ENCODE measurements at places on chromosomes 11 and 22.

GRCh38 chr11:2691991-2692875 is 7.6 kb downstream of the KCNQ1OT1 start:
- DNase-seq: no peak

DNA sequence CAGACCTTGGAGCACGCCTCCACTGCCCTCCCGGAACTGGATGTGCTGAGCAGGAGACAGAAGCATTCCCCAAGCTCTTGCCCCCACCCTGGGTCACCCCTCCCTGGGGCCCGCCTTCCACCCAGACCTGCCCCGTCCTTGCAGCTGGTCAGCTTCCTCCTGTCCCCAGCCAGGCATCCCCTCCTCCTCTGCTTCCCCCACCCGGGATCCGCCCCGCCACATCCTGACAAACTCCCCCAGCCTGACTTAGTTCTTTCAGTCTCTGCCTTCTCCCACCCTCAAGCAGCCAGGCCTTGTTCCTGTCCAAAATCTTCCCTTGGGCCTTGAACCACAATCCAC is 1.1 kb upstream of the PLXNB2 start:
- DNase-seq: no peak

- no peak for DNase-seq
Observed at GRCh38 chr11:82722231-82722630, 11.4 kb downstream of the FAM181B start.

- no peak for DNase-seq
Observed at GRCh38 chr11:1943576-1943975, 3.6 kb upstream of the MRPL23 start.

GRCh38 chr11:117794135-117794534 is 2.9 kb downstream of the DSCAML1 start:
- no peak for DNase-seq

DNA sequence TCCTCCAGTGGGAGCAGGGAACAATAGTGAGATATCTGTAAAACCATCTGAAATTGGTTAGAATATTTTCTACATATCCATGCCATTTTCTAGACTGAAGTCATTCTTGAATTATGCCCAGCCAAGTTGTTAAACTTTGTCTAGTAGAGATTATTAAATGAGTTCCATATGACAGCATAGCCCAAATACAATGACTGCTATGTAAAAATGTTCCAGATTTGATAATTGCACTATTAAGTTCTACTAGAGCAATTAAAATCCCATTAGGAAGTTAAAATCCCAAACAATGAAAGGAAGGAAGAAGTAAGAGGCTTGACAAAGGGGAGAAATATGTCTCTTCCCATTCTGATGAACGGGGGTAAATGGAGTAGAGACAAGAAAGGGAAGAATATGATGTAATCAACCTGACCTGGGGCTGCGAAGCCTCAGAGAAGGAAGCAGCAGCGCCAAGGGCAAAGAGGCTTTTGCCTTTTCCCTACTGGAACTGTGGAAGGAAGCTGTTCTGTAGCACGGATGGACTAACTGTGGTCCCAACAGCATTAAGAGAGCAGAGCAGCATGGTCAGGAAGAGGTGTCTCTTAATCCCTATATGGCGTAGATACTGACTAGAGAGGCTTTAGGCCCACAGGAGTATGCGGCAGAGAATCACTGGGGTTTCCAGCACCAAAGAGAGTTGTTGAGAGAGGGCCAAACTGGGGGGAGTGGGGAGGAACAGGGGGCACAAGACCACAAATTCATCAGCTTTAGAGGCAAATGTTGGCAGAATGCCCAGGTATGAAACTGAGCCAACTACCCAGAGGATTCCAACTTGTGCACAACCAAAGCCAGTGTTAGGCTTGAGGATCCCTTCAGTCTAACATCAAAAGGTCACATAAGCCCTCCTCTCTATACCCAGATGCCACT is 26.7 kb downstream of the RRP8 start:
- peak; percentile 62 for DNase-seq

- peak; percentile 67 for DNase-seq
Observed at GRCh38 chr11:63862923-63863322, 24.0 kb downstream of the MARK2 start.

DNA sequence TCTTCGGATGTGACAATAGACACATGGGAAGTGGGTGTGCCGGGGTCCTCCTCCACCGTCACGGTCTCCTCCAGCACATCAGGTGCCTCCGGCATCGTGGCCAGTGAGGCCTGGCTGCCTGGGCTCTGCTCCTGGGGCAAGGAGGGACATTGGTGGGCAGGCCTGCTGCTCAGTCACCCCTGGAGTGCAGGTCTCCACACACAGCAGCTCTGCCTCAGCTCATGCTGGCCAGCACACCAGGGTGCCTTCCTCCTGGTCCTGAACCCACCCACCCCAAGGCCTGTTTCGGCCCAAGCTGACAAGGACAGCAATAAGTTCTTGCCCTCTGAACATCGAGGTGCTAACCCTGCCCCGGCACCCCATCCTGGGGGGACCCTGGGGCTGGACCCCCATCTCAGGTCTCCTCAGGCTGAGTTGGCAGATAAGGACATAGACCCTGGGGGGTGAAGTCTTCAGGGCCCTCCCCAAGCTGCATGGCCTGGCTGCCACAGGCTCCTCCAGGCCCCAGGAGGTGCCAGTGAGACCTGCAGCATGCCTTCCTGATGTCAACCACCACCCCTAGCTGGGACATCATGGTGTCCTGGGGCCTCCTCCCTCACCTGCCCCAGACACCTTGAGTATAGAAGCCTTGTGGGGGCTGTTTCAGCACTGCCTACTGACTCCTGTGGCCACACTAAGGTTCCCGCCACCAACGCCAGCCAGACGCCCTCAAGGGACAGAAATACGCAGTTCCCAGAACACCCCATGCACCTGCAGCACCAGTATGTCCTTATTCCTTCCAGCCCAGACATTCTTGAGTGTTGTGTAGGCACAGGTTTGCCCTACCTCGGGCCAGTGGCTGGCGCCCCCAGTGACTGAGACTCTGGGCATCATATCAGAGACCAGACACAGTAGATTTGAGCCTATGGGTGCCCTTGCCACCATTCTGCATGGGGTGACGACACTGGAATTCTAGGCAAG is 34.4 kb downstream of the ARVCF start:
- DNase-seq: no peak

- DNase-seq: no peak
Observed at GRCh38 chr11:104124979-104125378, 39.0 kb downstream of the PDGFD start.

DNA sequence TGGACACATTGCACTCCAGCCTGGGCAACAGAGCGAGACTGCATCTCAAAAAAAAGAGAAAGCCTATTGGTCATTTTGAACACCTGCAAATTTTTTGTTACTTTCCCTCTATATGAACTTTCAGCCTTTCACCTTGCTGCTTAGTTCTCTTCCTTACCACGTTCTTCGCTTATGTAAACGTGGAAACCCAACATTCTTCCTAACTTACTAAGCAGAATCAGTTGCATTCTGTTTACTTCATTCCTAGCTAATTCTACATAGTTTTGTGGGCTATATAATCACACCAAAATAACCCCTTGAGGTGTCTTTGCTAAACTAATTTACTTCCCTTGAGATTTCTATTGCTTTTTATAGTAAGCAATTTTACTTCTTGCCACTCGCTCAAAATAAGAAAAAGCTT is 23.2 kb downstream of the MS4A4A start:
- no peak for DNase-seq

GRCh38 chr11:45432100-45432499 is 146.0 kb upstream of the SYT13 start:
- no peak for DNase-seq

DNA sequence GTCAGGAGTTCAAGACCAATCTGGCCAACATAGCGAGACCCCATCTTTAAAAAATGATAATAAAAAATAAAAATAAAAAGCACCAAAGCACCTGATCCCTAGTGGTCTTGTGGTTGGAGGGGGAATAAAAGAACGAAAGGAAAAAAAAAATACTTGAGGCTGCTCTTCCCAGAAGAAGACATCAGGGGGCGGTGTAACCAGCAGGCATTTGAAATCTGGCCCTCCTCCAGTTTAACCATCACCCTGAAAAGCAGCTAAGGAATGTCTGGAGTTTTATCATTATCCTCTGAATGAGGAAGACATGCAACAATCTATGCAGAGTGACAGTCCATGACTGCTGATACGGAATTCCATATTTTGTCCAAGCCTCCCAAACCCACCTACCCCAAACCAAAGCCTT is 5.6 kb upstream of the KCTD17 start:
- no peak for DNase-seq

DNA sequence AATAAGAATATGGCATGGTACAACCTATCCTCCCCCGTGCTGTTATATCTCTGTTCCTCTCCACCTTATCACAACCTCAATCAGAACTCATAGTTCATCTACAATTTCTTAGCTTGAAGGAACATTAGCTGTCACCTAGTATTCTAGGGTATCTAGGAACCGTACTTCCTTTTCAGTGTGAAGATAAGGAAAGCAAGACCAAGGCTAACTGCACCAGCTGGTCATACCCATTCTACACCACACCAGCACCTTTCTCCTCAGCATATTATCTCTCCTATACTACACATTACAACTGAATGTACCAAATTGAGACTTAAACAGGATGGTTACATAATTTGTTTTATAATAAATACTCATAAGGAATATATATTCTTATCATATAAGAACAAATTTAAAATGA is 73.1 kb downstream of the ARHGAP32 start:
- no peak for DNase-seq

DNA sequence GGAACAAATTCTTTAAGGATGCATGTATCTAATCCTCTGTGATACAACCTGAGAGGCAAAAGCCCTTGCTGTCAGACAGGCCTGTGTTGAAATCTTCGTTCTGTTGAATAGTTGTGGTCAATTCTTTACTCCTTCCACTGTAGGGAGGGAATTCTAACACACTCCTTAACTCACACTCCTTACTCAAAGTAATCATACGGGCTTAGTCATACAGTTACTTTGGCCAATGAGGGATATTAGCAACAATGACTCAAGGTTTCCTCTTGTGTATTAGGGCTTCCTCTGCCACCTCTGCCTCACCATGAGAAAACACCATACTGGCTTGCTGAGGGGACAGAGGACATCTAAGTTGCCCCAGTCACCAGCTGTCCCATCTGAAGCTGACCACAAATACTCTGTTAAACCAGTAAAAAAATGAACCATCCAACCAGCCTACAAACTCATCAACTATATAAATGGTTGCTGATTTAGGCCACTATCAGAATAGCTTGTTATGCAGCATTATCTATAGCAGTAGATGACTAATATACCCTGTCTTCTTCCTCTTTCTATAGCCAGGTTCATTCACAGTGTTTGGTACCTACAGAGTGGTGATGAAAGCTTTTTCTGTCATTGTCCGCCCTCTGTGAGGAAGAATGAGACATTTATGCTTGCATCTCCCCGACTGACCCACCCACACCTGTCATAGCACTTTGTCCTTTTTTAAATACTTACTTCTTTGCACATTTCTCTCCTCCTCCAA is 322.8 kb upstream of the SYN3 start:
- no peak for DNase-seq

DNA sequence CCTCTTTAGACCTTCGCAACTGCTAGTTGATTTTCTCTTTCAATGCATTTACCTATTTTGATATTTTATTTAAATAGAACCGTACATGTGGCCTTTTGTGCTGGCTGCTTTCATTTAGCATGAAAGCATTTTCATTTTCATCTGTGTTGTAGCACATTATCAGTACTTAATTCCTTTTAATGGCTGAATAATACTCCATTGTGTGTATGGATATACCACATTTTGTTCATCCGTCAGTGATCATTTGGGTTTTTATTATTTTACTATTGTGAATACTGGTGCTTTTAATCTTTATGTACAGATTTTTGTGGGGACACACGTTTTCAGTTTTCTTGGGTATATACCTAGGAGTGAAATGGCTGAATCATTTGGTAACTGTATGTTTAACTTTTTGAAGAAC is 43.1 kb downstream of the MTMR3 start:
- no peak for DNase-seq

GRCh38 chr11:110830747-110831146 is 118.5 kb upstream of the ARHGAP20 start:
- DNase-seq: no peak

- no peak for DNase-seq
Observed at GRCh38 chr11:107478922-107479321, 21.3 kb upstream of the CWF19L2 start.

DNA sequence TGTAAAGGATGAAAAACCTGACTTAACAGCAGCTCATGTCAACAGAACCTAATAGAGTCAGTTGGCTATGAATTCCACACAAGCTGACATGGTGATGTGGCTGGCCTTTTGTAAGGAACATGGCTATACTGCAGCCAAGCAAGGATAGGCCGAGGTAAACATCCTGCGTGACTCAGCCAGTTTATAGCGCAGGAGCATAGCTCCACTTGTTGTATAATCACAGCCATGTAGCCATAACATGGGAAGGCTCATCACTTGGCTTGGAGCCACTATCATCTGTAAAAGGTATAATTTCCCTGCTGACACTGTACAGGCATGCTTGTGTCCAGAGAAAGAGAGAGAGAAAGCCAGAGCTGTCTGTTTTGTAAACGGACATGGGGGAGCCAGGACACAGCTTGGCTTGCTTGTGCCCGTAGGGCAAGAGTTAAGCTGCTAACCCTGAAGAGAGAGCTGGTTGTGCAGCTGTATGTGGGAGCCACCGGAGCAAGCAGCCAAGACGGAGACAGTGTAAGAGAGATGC is 104.4 kb upstream of the PLET1 start:
- DNase-seq: no peak

DNA sequence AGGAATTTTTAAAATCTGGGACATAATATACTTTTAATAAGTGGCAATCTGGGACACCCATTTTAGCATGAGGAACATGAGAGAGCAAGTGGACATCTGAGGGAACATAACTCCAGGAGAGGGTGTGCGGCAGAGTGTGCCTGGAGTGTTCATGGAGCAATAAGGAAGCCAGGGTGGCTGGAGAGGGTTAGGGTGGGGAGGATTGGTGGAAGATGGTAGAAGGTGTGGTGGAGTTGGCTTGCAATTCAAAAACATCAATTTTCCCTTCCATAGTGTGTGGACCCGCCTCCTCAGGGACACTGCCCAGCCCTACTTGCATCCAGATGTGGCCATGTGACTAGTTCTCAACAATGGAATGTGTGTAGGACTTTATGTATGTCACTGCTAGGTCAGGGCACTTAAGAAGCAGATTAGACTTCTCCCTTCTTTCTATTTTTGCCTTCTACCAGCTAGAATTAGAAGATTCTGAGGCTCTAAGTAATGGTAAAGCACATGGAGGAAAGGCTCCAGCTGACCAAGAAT is 4.4 kb upstream of the DENND5A start:
- DNase-seq: no peak

DNA sequence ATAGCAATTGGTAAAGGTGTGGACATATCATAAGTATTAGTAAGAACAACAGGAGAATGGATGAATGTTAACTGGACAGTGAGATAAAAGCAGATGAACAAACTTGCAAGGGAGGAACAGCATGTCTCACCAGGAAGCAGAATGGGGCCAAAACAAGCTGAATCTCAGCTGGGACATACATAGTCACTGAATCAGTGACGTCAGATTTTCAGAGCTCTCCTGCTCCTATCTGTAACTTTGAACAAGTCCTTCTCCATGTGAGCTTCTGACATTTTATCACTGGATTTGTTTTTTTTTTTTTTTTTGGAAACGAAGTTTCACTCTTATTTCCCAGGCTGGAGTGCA is 118.7 kb downstream of the BBOX1 start:
- DNase-seq: no peak

Measured in NCI-H2081 (cell line).